ENCODE measurements at places on chromosomes 3 and 15.
A peak's percentile ranks its signal among the peaks of the same experiment; 100 is the strongest.

GRCh38 chr3:10627884-10628572 lies 122.6 kb upstream of the ATP2B2 start:
- no peak for ATAC-seq

DNA sequence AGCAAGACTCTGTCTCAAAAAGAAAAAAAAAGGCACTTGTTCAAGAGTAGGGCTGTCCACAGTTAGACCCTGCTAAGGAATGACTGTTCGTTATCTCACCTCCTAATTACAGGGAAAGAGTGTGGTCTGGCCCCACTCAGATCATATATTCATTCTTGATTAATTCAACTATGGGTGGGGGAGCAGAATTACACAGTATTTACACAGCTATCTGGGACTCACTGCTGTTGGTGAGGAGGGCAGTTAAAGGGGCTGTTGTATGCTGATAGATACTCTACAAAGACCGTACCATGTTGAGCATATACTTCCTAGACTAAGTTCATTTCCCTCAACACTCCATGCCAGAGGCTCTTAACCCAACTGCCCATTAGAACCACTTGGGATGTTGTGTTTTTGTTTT lies 3.8 kb upstream of the ZNF620 start:
- no peak for ATAC-seq

DNA sequence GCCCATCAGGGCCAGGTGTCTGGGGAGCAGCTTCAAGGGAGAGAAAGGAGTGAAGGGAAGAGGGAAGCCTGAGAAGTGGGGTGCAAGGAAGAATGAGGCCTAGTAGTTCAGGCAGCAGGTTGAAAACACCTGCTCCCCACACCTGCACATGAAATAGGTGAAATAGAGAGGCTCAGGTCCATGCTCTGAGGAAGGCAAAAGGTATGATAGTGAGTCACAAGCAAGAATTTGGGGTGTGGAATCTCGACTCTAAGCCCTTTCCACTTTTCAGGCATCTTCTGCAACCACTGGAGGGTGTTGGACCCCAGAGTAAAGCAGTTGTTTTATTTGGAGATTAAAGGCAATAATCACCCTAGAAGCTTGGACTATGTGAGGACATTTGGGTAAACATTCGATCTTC lies 157.5 kb downstream of the CTNNB1 start:
- no peak for ATAC-seq

DNA sequence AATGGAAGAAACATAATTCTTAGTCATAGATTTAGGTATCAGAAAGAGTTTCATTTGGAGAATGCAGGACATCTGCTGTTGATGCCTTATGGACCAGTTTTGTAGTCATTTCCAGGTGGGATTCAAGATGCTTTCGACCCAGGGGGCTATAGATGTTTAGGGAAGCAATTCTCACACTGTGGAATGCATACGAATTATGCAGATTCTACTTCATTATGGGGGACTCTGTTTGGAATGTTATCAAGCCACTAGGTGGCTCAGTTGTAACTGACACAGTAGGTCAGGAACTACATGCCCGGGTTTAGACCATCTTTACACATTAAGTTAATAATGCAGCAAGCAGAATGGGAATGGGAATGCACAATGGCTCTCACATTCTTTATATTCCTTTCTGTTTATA lies 1359.8 kb downstream of the ZPLD1 start:
- no peak for ATAC-seq

- no peak for ATAC-seq
These were observed 225.9 kb upstream of the GAP43 start for GRCh38 chr3:115397433-115397832.

DNA sequence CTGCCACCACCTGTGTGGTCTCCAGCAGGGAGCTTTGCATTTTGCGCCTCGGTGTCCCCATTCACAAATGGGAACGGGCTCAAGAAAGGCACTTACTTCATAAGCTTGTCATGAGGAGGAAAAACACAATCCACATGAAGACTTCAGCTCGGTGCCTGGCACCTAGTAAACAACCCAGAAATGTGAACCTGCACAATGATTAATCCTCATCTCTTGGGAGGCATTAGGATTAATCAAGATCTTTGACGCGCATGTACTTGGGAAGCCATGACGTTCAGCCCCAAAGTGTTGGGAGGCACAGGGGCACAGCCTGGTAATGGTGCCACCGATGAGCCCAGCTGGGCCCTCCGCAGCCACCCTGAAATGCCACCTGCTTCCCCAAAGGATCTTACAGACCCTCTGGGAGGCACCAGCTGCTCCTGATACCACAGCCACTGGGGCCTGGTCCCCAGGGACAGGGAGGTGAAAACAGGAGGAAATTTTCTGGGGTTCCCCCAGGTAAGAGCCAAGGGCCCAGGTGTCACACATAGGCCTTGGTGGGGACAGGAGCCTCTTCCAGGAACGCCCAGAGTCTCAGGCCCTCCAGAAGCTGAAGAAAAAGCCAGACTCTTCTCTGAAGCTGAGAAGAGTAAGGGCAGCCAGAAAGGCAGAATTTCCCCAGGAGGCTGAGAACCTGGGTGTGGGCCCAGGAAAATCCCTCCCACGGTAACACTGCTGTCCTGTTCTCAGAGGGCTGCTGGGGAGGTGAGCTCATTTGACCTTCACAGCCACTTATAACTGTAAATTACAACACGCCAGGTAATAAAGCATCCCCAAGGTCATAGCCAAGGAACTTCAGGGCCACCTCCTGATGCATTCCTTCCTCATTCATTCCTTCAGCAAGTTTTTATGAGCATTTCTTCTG lies 507.5 kb downstream of the SHQ1 start:
- ATAC-seq = no peak

- ATAC-seq = peak; percentile 32
These were observed 129.9 kb upstream of the TGFBR2 start for GRCh38 chr3:30476368-30477084.

DNA sequence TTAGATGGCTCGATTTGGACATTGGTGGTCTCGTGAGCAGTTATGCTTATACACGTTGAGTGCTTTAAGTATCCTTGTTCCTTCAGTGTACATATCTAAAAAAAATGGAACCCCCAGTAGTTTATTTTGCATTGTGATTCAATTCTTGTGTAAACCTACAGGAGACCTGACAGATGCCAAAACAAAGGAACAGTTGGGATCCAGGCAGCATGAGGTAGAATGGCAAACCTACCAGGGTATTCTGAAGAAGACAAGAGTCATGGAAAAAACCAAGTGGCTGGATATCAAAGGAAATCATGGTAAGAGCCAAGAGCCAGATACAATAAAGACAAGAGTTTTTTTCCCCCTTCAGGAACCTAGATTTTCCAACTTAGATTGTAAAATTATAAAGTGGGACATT lies 2.0 kb downstream of the TMEM62 start:
- ATAC-seq = no peak

DNA sequence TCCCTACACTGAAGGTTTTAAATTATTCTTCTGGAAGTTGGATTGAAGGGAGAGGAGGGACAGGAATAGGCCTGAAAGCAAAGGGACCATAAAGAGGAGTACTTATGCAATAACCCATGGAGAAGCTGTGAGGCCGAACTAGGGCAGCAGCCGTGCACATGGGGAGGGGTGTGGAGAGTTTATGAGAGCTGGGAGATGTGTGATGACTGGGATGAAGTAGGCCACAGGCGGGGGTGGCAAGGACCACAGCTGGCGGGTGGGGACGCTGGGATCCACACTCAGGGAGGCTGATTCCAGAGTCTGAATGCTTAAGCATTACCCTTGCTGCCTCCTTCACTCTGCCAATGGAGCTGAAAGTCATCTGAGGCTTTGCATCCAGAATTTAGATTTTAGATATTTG lies 123.8 kb downstream of the ARNT2 start:
- ATAC-seq = no peak

- ATAC-seq = no peak
These were observed 55.0 kb downstream of the FLNB start for GRCh38 chr3:58063022-58063815.

- ATAC-seq = no peak
These were observed 13.9 kb downstream of the CHST13 start for GRCh38 chr3:126537730-126538281.

DNA sequence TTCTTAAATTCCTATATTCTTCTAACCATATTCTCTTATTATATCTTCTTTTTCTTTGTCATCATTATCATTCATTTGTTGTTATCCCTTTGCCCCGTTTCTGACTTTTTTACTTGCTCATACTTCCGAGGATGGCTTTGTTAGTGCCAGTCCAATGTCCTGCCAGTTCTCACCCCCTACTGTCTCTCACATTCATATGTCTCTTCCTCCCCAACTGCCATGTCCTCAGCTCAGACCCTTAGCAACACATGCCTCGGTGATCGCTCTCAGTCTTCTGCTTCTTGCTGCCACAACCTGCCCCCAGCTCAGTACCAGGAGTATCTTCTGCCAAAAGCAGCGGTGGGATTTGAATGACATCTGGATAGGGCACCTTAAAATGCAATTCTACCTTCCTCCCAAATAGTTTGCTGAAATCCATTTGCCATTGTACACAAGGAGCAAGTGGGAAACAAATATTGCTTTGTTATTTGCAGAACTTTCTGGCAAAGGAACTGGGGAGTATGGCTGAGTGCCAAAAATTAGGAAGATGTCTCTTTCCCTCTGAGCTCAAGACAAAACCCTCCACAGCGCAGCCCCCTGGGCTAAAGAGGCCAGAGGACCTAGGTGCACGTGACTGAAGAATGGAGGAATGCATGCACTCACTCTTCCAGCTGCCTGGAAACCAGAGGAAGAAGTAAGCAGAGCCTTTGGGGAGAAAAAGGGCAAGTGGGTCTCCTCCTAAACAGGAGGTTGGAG lies 57.7 kb upstream of the CTNNB1 start:
- no peak for ATAC-seq

DNA sequence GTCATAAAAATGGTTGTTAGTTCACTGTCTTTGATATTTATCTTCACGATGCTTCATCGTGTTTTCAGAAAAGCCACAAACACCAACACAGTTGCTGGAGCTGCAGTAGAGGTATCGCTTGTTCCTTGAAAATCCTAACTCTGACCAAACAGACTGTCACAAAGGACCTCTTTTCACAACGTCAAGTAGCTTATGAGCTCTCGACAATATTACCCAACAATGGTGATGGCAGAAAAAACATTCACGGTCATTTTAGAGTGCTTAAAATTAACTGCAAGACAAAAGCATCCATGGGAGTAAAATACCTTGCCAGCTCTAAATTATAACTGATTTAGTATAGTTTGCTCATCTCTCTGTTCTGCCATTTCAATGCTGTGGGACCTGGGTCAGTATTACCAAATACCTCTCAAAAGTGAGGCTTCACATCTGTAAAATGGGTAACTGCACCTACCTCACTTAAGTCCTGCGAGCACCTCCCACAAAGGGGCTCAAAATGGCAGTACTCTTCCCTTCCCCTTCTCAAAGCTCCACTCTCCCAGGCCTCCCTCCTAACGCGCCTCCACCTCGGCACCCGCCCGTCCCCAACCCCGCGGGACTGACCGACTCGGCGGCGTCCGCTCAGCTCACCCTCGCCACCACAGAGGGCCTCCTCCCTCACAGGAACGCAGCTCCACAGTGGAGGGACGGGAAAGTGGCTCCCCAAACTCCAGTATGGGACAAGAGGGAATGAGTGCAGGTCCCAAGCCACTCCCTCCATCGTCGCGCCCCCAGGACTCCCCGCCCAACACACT lies 546 bp downstream of the TRIM59 start:
- peak; percentile 60 for ATAC-seq

GRCh38 chr3:16741890-16742289 lies 136.7 kb upstream of the DAZL start:
- ATAC-seq = no peak

DNA sequence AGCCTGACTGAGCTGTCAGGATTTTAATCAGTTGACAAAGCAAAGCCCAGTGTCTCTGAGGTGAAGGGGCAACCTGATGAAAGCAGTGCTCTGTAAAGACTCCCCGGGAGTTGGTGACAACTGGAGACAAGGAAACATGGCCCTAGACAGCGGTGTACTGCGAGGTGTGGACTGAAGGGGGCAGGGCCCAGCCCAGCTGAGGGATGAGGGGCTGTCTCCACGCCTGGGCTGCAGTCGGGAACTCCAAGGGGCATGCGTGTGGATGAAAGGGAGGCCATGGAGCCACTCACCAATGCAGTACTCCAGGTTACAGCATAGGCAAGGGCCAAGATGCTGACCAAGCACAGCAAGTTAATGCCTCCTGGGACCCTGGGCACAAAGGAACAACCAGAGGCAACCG lies 45.1 kb downstream of the SCAP start:
- ATAC-seq = no peak

- ATAC-seq = no peak
These were observed 894.2 kb downstream of the ROBO1 start for GRCh38 chr3:78873641-78874040.

- ATAC-seq = no peak
These were observed 96.9 kb upstream of the MYRIP start for GRCh38 chr3:39712413-39713048.

- no peak for ATAC-seq
These were observed 103.8 kb downstream of the IQCH start for GRCh38 chr15:67358391-67358790.

GRCh38 chr3:127069814-127070440 lies 87.0 kb downstream of the PLXNA1 start:
- ATAC-seq = no peak

- ATAC-seq = peak; percentile 57
These were observed 49.9 kb downstream of the KY start for GRCh38 chr3:134600685-134601463.

GRCh38 chr15:69751147-69751546 lies 298.5 kb downstream of the RPLP1 start:
- ATAC-seq = no peak

DNA sequence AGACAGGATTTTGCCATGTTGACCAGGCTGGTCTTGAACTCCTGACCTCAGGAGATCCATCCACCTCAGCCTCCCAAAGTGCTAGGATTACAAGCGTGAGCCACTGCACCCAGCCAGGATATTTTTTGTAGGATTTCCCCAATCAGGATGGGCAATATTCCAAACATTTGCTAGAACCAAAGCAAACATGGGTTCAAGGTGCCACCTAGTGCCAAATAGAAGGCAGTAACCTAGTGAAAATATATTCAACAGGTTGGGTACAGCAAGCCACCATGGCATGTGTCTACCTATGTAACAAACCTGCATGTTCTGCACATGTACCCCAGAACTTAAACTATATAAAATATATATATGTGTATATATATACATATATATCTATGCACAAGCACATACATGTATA lies 185.9 kb upstream of the CADM2 start:
- ATAC-seq = no peak

- no peak for ATAC-seq
These were observed 215.9 kb upstream of the PEX5L start for GRCh38 chr3:180252683-180253082.

GRCh38 chr3:33438284-33438668 lies 1.9 kb downstream of the UBP1 start:
- ATAC-seq = no peak

GRCh38 chr3:140170612-140171011 lies 235.6 kb downstream of the CLSTN2 start:
- ATAC-seq = peak; percentile 61

GRCh38 chr3:104291437-104291851 lies 1075.3 kb upstream of the ALCAM start:
- ATAC-seq = peak; percentile 60
